ENCODE measurements at places on chromosomes 6 and 20.

DNA sequence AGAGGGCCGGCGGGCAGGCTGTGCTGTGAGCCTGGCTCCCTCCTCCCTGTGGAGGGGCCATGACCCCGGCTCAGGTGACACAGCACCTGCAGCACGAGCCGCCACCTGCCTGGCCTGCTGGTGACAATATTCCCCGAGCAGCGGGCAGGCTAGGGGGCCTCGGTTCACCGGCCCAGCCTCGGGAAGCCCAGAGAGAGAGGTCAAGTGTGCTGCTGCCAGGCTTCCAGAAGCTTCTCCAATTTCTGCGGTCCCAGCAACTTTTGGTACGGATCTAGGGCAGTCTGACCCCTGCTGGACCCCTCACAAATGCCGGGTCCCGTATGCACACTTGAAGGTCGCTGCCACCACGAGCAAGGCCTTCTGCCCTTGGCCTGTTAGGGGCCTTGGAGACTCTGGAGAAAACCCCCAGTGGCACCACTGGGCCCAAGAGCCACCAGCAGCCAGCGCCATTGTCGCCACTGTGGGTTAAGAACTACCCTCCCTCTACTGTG, 38.6 kb upstream of the NOL4L start:
- DNase-seq: no peak

DNA sequence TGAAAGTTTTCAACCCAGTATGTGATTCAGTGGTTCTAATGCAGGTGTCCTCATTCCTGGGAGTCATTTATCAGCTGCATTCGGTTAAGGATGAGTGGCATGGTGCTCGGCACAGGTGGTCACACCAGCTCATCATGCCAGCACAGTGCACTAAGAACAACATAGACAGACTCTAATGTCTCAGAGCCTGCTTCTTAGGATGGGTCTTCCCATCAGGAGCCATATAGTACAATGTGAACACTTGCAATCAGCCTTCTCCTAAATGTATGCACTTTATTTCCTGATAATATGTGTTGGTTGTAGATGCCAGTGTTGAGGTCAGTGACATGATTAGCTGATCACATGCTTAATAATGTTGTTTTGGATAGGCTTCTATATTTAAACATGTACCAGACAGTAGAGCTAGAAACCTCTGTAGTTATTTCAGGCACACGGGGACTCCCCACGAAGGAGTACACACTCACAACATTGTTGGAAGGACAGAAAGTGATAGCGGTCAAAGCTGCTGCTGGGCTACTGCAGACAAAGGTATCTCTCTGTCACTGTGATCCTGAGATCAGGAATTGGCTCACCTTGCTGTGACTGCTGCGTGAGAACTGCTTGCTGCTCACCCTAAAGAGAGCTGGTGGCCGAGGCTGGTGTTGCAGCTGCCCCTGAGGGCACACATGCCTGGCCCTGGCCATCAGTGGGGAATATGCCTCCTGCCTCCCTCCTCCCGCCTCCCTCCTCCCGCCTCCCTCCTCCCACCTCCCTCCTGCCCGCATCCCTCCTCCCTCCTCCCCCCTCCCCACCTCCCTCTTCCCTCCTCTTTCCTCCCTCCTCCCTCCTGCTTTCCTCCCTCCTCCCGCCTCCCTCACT, 195.4 kb downstream of the SMOC2 start:
- DNase-seq: no peak

DNA sequence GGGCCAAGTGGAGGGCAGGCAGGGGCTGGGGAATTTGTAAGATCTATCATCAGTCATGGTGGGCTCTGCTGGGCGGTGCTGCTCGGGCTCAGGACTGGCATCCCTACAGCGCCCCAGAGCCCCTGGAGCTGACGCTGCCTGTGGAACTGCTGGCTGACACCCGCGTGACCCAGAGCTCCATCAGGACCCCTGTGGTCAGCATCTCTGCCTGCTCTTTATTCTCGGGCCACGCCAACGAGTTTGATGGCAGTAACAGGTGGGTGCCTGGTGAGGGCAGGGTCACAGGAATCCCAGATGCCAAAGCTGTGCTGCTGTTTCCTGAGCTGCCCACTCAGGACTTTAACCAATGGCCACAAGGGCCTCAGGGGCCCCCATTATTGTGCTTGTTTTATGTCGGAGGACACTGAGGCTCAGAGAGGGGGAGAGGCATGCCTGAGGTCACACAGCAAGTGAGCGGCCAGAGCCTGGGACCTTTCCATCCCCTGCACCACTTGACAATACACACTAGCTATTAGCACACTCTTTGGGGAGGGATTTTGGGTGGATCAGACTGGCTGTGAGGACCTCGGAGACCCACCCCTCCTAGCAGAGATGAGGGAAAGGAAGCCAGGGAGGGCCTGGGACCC, 6.3 kb downstream of the BPIFB2 start:
- no peak for DNase-seq

GRCh38 chr20:481167-481566, 18.8 kb upstream of the TBC1D20 start:
- no peak for DNase-seq

GRCh38 chr20:23341073-23341472, 9.5 kb upstream of the NXT1 start:
- DNase-seq: no peak

GRCh38 chr20:22920898-22921297, 114.2 kb upstream of the SSTR4 start:
- DNase-seq: no peak

- DNase-seq: no peak
Measured at GRCh38 chr6:167988945-167989841, 8.3 kb upstream of the KIF25 start.

GRCh38 chr6:11042025-11042749, 1.9 kb downstream of the ELOVL2 start:
- no peak for DNase-seq

GRCh38 chr6:15324427-15324985, 78.6 kb downstream of the JARID2 start:
- DNase-seq: no peak

GRCh38 chr6:46688966-46689335, 1.3 kb downstream of the TDRD6 start:
- DNase-seq: no peak

- DNase-seq: no peak
Measured at GRCh38 chr6:38259736-38260135, 380.0 kb downstream of the BTBD9 start.

- no peak for DNase-seq
Measured at GRCh38 chr6:18308070-18308735, 43.9 kb upstream of the DEK start.

DNA sequence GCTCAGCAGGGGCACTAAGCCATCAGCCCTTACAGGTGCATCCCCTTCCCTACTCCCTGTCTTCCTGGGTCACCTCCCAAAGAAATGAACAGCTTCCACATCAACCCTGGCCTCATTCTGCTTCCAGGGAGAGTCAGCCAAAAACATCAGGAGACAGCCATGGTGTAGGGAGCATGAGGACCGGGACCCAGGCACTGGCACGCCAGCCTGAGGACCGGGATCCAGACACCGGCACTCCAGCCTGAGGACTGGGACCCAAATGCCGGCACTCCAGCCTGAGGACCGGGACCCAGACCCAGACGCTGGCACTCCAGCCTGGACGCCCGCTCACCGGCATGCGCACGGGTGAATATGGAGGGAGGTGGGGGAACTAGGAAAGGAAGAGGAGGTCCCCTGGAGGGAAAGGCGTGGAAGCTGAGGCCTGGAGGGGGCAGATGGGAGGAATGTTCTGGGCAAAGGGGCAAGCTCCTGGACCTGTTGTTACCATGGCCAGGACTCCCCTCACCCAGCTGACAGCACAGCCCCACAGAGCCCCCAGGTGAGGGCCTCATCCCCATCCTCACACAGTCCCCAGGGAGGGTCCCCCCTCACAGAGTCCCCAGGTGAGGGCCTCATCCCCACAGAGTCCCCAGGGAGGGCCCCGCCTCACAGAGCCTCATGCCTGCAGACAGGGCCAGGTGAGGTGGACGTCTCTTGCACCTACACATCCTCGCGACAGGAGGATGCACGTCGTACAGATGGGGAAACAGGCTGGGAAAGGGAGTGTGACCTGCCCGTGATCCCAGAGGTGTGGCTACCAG, 26.0 kb upstream of the MRGBP start:
- no peak for DNase-seq

DNA sequence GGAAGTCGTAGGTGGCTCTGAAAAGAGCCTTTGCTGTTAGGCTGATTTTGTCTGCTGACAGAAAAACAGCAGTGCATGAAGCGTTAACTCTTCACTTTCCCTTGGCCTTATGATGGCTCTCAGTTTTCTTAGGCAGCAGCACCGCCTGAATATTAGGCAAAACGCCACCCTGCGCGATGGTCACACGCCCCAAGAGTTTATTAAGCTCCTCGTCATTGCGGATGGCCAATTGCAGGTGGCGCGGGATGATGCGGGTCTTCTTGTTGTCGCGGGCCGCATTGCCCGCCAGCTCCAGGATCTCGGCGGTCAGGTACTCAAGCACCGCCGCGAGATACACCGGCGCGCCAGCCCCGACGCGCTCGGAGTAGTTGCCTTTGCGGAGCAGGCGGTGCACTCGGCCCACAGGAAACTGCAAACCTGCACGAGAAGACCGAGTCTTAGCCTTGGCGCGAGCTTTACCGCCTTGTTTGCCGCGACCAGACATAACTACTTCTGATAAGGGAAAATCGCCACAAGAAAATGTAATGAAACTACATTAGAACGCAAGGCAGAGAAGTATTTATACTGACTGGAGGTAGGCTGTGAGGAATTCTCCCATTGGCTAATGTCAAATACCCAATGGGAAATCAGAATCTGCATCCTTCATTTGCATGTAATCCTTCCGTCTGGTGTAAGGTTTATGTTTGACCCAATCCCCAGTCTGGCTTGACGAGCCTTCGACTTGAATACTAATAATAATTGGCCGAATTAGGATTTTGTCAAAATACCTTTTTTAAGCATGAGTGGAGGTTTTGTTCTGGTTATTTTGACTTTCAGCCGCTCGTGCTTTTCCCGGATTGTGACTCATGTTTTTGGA, 53.9 kb upstream of the HFE start:
- peak; percentile 60 for DNase-seq

DNA sequence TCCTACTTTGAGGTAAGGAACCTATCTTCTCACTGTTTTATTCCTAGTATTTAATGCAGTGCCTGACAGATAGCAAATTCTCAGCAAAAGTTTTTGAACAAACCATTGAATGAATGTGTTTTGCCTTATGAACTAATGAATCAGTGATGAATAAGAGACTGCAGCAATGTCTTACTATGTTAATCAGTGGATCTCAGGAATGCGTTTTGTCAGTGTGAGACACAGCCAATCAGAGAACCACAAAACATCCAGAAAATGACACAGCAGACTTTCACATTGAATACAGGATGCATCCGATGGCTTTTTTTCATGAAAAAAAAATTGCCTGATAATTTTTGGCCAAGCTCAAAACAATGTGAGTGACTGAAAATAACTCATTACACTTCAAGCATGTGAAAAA, 270.5 kb downstream of the BMP2 start:
- DNase-seq: no peak

GRCh38 chr6:118844915-118845314, 49.0 kb upstream of the ASF1A start:
- no peak for DNase-seq

GRCh38 chr6:1639430-1639829, 29.7 kb downstream of the FOXC1 start:
- no peak for DNase-seq

DNA sequence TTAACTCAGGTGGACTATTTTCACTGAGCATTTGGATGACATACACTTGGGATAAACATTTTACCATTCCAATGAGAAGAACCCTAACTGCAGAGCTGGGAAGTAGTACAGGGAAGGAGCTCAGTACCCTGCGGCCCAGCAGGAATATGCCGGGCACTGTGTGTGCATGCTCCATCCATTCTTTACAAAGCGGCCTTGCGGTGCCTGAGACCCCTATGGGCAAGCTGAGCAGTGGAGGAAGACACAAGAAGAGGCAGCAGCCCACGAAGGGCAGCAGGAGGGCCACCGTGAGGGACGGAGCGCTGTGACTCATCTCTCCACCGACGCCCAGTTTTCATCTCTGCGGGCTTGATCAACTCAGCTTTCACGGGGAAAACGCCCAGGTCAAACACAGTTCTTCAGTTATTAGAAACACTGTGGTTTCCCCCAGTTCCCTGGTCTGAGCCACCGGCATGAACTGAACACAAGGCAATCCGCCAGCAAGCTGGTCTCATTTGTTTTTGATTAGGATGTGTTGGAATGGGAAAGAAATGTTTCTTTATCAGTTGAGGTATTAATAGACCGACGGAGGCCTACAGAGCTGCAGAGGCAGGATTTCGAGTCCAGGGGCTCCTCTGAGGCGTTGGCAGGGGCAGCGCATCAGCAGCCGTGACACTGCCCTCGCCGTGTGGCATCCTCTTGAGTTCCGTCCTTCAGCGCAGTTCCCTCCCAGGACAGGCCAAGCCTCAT, 44.9 kb downstream of the IRF4 start:
- DNase-seq: no peak

DNA sequence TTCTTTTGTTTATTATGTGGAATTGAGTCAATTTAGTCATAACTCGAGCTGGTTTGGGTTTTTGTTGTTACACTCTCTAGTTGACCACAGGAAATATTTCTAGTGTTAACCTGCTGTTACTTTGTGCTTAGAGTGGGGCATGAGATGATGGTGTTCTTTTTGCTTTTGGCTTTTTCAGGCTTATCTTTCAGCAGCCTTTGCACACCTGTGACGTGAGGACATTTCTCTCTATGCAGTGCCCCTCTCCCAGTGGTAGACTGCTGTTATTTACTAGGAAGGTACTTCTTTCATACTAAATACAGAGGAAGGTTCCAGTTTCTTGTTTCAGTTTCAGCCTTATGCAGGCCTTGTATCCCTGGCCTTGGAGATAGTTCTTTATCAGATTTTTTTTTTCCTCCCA, 766.8 kb upstream of the MAN1A1 start:
- no peak for DNase-seq

DNA sequence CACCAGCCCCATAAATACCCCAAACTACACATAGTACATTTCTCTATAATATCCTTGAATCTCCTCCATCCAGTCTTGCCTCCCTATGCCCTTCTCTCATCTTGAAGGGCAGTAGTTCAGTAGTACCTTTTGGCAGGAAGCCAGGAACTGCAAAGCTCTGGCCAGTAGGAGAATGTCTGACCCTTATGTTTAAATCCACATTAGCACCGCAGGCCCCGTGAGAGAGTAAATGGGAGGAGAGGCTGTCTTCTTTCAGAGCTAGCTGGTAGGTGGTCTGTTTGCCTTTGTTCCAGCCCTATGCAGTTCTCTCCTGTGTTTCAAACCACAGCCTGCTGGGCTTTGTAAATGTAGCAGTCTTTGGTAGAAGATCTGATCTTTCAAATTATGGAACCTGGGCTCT, 690.7 kb downstream of the DOK5 start:
- no peak for DNase-seq

- no peak for DNase-seq
Measured at GRCh38 chr20:2458919-2459499, 11.6 kb downstream of the SNRPB start.

GRCh38 chr20:47726632-47727031, 58.6 kb downstream of the SULF2 start:
- DNase-seq: no peak

GRCh38 chr6:170052991-170053821, 237.7 kb downstream of the DLL1 start:
- DNase-seq: peak; percentile 3

GRCh38 chr6:116969211-116969863, 92.3 kb downstream of the RFX6 start:
- no peak for DNase-seq

- peak; percentile 14 for DNase-seq
Measured at GRCh38 chr20:32281711-32282110, 4.3 kb downstream of the KIF3B start.

Data from activated naive CD4-positive, alpha-beta T cell treated with anti-CD3 and anti-CD28 coated beads, Interleukin-2, amount 50 U/mL, for 16 hours (primary cell).